ENCODE measurements at places on chromosomes 1 and 21.

DNA sequence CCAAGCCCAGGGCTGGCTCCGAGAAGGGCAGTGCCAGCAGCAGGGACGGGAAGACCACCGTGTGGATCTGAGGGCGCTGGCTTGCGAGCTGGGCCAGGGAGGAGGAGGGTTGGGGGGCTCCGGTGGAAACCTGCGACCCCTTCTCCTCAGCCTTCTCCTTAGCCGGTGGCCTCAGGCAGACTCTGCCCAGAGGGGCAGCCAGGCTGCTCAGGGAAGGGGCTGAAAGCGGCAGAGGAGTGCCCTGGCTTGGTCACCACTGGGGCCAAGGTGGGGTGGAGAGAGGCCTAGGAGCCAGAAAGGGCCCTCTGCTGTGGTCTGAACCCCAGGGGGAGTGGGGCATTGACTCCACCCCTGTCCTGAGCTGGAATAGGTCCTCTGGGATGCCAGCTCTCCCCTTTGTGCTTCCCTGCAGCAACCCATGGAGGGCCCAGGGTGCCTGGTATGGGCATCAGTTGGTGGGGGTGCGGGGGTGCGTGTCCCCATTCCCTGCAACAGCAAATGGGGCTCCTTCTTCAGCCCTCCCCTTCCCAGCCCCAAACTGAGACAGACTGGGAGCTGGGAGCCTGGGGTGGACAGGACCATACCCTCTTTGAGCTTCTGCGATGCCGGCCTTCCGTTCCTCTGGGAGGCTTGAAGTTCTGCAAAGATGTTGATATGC lies 6.5 kb upstream of the IBA57 start:
- DNase-seq: no peak

GRCh38 chr21:35113064-35113463 lies 64.0 kb upstream of the RUNX1 start:
- DNase-seq: no peak

DNA sequence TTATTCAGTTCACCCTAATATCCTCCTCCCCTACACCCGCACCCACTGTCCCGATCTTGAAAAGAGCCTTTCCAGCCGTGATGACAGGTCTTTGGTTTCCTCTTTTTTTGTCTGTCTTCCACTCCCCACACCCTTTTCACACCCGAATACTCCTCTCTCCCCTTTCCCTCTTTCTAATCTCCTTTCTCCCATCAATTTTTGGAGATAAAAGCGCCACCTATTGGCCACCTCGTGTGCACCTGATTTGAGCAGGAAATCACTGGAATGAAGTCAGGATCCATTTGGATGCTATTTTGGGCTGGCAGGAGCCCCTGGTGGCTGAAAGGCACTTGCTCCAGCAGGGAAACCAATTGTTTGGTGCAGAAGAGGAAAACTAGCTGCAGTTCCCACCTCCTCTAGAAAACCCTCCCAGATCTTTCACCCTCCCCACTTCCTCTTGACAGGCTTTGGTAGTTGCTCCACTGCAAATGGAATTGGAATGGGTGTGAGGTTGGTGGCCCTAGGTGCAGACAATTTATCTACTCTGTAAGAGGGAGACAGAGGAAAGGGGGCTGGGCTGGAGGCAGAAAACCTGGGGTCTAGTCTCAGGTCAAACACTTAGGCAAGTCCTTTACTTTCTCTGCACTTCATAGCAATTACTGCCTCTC lies 8.4 kb downstream of the FOXE3 start:
- DNase-seq: no peak

- peak; percentile 71 for DNase-seq
Measured at GRCh38 chr1:160711602-160712311, at the start of gene CD48. Gene CD48 (minus strand): TSS chr1:160711822. CDS start chr1:160711763, 59 bp downstream.

DNA sequence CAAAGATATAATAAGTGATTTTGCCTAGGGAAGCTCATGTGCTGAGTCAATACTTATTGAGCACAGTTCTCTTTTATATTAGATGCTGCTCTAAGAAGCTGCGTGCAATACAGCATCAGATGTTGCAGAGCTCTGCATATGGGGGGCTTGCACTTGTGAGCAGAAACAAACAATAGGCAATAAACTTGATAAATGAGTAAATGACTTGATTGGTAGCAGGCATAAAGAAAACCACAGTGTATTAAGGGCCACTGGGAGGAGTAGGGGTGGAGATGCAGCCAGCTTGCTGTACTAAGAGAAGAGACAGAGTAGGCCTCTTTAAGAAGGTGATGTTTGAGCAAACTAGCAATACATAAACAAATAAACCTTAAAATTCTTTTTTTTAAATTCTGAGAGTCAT lies 598.5 kb upstream of the ADAMTS5 start:
- DNase-seq: no peak

DNA sequence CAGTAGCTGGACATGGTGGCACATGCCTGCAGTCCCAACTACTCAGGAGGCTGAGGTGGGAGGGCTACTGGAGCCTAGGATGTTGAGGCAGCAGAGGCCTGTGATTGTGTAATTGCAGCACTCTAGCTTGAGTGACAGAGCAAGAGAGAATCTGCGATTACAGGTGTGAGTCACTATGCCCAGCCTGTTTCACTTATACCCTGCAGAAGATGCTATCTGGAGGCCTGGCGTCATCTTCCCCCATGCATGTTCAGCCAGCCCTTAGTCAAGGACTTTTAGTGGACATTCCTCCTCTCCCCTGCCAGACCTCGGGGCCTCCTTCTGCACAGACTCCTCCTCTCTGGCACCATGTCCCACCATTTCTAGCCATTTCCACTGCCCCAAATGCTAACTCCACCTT lies 36.3 kb upstream of the RCC2 start:
- no peak for DNase-seq

DNA sequence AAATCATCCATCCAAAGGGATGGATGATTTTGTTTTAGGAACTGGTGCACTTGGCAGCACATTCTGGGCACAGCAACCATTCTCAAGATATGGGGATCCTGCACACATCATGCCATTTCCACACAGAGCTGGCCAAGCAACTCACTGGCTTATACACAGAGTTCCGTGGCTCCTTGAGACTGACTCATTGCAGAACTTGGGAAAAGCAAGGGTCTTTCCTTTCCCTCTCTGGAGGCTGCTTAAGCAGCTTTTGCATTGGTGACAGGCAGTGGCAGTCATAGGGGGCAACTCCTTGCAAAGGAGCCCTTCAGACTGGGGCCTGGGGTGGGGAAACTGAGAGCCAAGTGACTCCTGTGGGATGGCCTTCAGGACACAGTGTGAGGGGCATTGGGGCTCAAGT lies 1.9 kb upstream of the MAD2L2 start:
- DNase-seq: no peak

- no peak for DNase-seq
Measured at GRCh38 chr1:230824551-230824918, 43.8 kb downstream of the C1orf198 start.

GRCh38 chr1:185608177-185608576 lies 126.0 kb upstream of the HMCN1 start:
- no peak for DNase-seq

DNA sequence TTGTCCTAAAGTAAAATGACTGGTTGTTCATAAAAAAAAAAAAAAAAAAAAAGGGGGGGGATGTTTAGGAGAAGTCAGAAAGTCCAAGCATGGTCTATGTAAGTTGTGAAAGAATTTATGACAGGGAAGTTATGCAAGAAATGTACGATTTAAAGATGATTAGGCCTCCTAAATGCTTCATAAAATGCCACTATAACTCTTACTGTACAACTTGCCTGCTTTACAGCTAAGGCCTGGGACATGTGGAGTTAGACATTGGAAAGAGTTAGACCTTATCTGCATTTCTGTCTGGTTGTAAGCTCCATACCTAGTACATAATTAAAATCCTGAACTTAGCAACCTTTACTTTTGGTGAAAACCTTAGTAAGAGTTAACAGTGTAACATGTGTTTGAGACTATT lies 150.0 kb downstream of the TPR start:
- no peak for DNase-seq

GRCh38 chr1:8121261-8122159 lies 95.4 kb upstream of the ERRFI1 start:
- no peak for DNase-seq

Data from activated CD4-positive, alpha-beta T cell treated with anti-CD3 and anti-CD28 coated beads, Interleukin-2, amount 10 ng/mL, durations not matched to agents 7 days and 5 days (primary cell).